SK-N-MC (cell line): ENCODE measurements at places on chromosomes 12 and 14.
A peak's percentile ranks its signal among the peaks of the same experiment; 100 is the strongest.

DNA sequence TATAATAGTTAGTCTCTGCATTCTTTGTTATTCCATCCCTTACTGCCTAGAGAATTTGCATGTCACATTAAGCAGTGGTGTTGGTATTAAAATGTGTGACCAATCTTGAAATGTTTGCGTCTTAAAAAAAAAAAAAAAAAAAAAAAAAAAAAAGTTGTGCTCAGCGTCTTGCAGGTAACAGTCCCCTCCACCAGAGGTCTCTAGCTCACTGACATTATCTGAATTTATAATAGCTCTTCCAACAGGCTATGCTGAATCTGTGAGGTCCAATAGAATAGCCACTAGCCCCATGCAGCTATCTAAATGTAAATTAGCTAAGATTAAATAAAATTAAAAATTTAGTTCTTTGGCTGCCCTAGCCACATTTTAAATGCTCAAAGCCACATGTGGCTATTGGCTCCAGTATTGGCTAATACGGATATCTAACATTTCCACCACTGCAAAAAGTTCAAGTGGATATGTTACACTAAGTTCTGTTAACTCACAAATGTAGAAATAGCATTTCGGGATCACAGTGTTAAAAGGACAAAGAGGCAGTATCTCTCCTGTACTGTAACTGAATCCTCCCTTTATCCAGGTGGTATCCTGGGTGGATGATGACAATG lies 28.7 kb downstream of the NKX2-8 start:
- peak; percentile 26 for DNase-seq

DNA sequence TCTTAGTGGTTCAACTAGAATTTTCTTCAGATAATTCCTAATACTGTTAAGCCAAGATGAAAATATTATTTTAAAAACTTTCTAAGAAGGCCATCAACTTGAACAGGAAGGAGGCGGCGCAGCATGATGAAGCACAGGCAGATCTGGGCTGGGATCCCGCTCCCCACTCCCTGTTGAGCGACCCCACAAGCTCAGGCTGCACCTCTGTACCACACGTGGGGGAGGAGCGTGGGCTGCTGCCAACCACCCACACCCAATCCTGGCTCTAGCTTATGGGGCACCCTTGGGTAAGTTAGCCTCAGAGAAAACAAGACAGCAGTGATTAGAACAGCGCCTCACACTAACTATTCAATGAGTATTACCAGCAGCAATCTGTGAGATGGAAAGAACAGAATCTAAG lies 6.0 kb downstream of the MTERF2 start:
- DNase-seq, result no peak

DNA sequence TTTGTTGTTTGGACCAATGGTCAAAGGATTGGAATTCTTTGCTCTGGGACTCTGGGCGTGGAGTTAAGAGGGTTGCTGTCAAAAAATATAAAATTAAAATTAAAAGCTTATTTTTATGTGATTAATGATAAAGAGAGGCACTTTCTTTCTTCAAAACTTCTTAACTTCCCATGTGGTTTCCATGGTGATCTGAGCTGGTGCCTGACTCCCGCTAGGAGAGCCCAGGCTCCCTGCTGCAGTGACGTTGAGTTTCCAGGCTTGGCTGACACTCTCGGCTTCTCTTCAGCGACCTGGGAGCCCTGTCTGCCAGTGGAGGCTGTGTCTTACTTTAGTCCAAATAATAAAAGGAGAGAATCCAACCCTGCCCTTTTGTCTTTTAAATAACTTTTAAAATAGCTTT lies 84.4 kb downstream of the GALC start:
- no peak for DNase-seq

GRCh38 chr14:94034886-94035285 lies 8.7 kb downstream of the OTUB2 start:
- DNase-seq, result no peak

DNA sequence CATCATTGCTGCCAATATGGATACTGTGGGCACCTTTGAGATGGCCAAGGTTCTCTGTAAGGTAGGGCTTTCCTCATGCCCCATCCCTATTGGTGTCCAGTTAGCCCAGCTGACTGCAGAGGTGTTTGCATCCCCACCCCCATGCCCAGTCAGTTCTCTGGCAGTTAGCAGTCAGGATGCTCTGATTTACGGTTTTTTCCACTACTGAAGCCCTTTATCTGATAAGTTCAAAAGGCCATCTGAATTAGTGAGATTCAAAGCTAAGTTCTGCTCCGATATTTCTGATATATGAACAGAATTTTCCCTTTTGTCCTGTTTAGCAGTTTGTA lies 773 bp downstream of the GMPR2 start:
- DNase-seq, result no peak

- no peak for DNase-seq
Observed at GRCh38 chr12:111435661-111436201, 30.0 kb downstream of the SH2B3 start.

DNA sequence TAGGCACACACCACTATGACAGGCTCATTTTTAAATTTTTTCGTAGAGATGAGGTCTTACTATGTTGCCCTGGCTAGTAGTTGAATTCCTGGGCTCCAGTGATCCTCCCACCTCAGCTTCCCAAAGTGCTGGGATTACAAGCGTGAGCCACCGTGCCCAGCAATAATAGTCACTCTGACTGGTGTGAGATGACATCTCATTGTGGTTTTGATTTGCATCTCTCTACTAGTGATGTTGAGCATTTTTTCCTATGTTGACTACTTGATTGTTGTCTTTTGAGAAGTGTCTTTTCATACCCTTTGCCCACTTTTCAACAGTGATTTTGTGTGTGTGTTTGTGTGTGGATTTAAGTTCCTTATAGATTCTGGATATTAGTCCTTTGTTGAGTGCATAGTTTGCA lies 26.3 kb downstream of the ATP2A2 start:
- no peak for DNase-seq

- DNase-seq, result no peak
Observed at GRCh38 chr14:104977681-104978653, at the start of gene AHNAK2. TSS of gene AHNAK2 (minus strand) at chr14:104978374. CDS start at chr14:104978237, 137 bp downstream.

- DNase-seq, result no peak
Observed at GRCh38 chr12:51217133-51217967, 512 bp downstream of the POU6F1 start.

DNA sequence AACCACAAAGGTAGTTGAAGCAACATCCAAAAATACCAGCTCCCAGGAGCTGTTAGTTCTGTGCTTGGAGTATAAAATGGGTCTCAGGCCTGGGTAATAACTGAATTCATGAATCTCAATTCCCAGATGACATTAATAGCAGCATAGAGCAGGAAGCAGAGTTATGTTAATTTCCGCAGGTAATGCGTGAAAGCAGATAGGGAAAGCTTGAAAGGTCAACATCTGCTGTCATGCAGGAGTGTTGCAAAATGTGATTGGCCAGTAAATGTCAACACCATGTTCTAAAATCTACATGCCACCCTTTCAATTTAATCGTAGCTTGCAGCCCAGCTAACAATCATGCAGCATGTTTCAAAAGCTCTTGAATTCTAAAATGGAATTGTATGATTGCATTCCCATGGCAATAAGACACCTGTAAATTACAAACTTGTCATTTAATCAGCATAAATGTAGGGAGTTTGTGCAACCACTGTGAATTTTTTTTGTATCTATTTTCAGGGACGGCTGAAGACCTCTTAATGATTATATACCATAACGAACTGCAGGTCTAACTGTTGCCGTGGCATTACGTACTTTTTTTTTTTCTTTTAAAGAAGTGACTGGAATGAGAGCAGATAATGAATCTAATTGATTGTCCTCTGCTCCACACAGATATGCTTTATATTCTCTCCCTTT lies 635.8 kb upstream of the FOXG1 start:
- no peak for DNase-seq

DNA sequence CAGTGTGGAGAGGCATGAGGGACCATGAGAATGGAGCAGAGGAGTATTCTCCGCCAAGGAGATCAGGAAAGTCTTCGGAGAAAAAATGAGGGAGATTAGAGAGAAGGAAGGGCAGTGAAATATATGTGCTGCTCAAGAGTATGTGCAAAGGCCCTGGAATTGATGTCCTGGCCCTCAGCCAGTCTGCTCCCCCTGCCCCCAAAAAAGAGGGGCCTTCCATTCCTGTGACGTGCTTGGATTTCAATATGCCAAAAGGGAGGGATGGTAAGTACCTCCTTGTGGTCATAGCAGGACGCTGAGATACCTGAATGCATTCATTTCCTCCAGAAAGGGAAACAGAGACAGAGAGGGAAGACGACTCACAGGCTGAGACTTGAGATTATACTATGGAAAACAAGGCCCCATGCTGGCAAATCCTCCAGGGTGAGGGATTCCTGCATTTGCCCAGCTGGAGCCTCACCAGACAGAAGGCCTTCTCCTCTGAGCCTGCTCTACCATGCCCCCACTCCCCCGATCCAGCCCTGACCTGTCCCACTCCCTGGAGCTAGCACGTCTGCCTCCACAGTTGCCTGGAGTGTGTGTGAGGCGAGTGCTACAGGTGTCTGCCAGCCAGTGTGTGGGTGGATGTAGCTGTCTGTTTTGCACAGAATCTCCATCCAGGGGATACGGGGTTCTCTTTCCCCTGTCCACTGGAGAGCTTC lies 3.9 kb upstream of the RARG start:
- DNase-seq, result no peak

DNA sequence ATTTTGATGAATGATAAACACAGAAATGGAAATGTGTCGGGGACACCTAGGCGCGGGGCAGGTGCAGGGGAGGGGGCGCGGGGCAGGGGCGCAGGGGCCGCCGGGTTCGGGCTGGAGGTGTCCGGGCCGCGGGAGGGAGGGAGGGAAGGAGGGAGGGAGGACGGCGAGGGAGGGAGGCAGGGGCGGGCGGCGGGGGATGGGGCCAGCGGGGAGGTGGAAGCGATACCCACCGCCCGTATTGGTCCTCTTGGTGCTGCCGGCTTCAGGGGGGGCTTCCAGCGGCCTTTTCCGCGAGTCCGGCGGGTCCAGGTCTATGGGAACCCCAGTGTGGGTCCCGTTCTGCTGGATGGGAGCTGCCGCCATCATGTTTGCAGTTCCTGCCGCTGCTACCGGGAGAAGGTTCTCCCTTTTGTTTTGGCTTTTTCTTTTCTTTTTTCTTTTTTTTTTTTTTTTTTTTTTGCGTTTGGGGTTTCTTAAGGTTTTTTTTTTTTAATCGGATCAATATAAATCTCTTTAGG lies 703 bp downstream of the NOVA1 start:
- no peak for DNase-seq
